ENCODE measurements at places on chromosomes 12 and 14.

- no peak for DNase-seq
Observed at GRCh38 chr12:100472325-100472724, 1.3 kb upstream of the NR1H4 start.

GRCh38 chr14:69395929-69396328 lies 2.2 kb downstream of the ERH start:
- no peak for DNase-seq

DNA sequence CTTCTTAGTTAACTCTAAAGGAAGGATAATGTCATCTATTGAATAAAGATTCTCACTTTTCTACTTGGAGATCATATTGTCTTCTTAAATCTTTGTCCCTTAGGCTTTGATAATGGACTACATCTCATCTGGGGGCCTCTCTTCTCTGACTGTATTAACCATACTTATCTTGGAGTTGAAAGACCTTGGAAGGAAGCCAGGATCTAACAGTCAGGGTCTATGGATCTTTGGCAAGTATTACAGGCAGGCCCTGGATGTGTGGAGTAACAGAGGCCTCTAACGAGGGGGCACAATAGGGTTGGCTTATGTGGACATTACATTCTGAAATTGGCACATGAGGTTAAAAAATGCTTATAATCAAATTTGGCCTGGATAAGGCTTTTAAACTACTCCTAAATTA lies 513.8 kb downstream of the NRXN3 start:
- no peak for DNase-seq

- DNase-seq: no peak
Observed at GRCh38 chr12:20525064-20525610, 156.8 kb downstream of the PDE3A start.

- no peak for DNase-seq
Observed at GRCh38 chr14:65403231-65403630, 9.3 kb upstream of the FUT8 start.

GRCh38 chr12:94111302-94111701 lies 37.1 kb upstream of the PLXNC1 start:
- no peak for DNase-seq

GRCh38 chr12:5375547-5376295 lies 56.2 kb upstream of the NTF3 start:
- no peak for DNase-seq

GRCh38 chr12:113049976-113050742 lies 6.4 kb upstream of the DTX1 start:
- no peak for DNase-seq

GRCh38 chr12:91053951-91054715 lies 3.7 kb downstream of the KERA start:
- no peak for DNase-seq

DNA sequence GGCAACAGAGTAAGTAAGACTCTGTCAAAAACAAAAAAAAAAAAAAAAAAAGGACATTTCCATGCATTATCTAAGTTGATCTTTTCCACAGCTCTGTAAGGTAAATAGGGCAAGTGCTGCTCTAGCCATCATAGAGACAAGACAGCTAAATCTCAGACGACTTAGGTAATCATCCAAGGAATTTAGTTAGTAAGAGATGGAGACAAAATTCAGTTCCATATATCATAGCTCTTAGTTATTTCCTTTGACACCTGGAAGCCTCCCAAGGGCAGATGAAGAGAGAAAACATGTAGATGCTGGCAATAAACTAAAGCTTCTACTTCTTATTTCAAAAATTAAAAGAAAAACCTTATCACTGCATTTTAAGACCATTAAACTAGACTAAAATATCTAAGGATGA lies 48.7 kb downstream of the ST8SIA1 start:
- no peak for DNase-seq

- no peak for DNase-seq
Observed at GRCh38 chr12:117076410-117077372, 22.5 kb downstream of the TESC start.

DNA sequence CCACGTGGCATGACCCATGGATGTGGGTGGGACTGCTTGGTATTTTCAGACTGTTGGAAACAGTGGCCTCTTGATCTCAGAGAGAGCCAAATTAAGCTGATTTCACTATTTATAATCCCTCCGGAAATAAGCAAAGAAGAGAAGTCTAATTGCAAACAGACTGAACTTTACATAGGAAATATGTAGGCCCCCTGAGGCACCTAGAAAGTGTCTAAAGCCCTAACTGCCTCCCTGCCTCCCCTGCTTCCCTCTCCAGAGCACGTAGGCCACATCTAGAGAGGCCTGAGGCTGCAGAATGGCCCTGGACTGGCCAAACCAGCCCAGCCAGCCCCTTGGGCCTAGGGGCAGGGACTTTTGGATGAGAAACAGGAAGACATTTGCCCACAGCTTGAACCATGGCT lies 123.8 kb downstream of the ZFP36L1 start:
- no peak for DNase-seq

- no peak for DNase-seq
Observed at GRCh38 chr14:66650491-66650911, 142.6 kb downstream of the GPHN start.

GRCh38 chr12:111578971-111579340 lies 20.2 kb downstream of the ATXN2 start:
- DNase-seq: no peak

DNA sequence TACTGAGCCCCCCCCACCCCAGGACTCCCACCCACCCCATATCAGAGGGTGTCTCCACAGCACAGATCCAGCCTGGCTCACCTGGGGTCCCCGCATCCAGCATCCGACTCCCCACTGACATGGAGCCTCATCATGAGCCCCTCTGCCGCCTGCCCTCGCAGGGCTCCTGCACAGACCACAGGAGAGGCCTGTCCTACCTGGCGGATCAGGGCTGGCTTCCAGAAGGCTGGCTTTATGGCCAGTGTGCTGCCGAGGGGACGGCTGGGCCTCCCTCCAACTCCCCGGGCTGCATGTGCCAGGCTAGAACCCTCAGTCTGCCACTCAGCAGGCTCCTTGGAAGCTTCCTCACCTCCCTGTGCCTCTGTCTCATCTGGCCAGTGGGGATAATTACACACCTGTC lies 119.0 kb downstream of the RFLNA start:
- no peak for DNase-seq

DNA sequence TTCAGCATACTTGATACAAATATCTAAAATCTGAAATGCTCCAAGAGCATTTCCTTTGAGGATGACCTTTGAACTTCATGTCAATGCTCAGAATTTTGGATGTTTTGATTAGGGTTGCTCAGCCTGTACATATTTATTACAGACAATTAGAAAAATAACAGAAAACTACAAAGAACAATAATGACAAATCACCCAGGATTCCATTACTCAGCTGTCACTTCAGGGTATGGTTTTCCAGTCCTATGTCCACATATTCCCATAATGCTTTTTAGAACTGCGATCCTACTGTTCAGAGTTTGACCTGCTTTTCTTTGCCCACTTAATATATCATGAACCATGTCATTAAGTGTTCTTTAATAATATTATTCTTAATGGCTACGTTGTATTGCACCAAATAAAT lies 11.4 kb downstream of the DLGAP5 start:
- no peak for DNase-seq

DNA sequence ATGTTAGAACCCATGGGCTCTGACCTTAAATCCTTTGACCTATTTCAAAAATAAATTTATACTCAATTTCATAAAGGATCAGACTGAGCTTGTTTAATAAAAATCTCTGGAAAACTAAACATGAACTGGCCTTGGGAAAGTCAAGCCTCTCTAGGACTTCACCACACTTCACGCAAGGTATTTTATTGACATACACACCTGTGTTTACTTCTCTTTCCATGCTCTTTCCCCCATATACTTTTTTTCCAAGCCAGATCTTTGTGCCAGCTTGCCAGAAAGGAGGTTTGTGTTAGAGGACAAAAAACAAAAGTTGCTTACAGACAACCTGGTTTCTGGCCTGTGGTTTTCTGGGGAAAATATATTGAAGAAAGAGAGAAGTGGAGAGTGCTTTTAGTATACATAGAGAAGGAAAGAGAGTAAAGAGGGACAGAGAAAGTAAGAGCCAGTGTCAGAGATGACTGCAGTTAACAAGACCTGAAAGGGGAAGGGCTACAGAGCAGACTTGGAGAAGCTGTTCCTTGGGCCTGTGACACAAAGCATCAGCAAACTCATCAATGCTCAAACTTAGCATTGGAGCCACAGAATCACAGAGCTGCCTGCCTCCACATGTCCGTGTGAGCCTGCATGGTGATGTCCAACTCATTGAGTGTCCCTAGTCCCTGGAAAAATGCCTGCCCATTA lies 77.3 kb upstream of the TMTC2 start:
- DNase-seq: no peak

GRCh38 chr14:60508707-60509437 lies at the start of gene SIX6:
Gene SIX6, plus strand, starts transcription at chr14:60509146. Its CDS starts 253 bp downstream, at chr14:60509399.
- no peak for DNase-seq

GRCh38 chr12:104960464-104960863 lies 2.4 kb upstream of the SLC41A2 start:
- DNase-seq: no peak

GRCh38 chr14:67722293-67722692 lies 20.6 kb downstream of the RDH12 start:
- DNase-seq: no peak

- no peak for DNase-seq
Observed at GRCh38 chr12:113658006-113658655, 186.5 kb upstream of the LHX5 start.

DNA sequence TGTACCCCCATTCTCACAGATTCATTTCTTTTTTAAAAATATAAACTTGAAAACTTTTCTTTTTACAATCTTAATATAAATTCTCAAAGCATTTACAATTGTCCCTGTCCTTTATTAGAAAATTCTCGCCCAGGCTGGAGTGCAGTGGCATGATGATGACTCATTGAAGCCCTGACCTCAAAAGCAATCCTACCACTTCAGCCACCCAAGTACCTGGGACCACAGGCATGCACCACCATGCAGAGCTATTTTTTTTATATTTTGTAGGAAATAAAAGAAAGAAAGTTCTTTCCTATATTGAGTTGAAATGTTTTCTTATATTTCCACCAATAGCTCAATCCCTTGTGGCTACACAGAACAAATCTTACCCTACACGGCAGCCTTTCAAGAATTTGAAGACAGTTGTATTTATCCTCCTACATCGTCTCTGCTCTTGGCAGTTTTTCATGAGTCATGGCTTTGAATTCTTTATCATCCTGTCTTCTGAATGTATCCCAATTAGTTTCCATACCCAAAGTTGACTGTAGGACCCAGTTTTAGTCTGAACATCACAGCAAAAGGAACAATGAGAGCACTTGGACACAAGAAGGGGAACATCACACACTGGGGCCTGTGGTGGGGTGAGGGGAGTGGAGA lies 52.4 kb downstream of the SYT1 start:
- DNase-seq: no peak

DNA sequence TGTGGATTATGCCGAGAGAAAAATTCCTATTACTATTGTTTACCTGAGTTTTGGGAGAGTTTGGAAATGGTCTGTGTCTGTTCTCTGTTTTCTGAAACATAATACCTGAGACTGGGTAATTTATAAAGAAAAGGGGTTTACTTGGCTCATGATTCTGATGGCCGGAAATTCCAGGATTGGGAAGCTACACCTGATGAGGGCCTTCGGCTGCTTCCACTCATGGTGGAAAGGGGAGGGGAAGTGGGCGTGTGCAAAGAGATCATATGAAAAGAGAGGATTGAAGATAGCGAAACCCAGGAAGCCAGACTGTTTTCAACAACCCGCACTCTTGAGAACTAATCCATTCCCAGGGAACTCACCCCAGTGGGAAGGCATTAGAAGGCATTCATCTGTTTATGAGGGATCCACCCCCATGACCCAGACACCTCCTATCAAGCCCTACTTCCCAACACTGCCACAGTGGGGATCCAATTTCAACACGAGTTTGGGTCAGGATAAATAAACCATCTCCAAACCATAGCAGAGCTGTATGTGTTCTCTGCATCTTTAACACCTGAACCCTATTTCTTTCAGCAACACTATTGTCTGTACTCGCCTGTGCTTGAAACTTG lies 51.1 kb downstream of the APAF1 start:
- DNase-seq: peak; percentile 25

DNA sequence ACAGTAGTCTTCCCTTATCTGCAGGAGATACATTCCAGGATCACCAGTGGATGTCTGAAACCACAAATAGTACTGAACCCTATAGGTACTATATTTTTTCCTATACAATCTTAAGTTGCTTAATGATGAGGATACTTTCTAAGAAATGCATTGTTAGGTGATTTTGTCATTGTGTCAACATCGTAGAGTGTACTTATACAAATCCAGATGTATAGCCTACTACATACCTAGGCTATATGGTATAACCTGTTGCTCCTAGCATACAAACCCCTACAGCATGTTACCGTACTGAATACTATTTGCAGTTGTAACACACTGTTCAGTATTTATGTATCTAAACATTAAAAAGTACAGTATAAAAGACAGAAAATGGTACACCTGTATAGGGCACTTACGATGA lies 165.9 kb downstream of the SLC35F4 start:
- no peak for DNase-seq

DNA sequence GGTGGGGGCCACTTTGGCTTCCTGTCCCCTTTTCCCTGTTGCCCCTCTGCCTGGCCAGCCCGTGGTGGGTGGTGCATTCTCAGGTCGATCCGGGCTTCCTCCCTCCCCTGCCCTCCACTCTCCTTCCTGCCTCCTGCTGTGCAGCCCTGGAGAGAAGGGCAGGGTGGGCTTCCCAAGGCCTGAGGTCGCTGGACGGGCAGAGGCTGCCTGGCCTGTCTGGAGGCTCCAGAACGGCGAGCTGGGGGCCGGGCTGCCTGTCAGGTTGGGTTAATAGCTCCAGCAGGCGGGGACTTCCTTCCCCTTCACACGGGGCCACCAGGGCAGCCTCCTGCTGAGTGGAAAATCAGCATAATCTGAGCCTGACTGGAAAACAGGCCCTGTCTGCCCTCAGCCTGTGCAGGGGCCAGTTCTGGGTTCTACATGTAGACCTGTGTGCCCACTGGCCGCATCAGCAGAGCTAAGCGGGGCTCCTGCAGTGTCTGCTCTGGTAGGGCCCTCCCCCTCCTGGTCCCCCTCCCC lies 11.3 kb downstream of the KIF26A start:
- peak; percentile 56 for DNase-seq

- DNase-seq: no peak
Observed at GRCh38 chr12:77772676-77773298, 57.9 kb upstream of the NAV3 start.

GRCh38 chr14:95480109-95480886 lies 36.2 kb downstream of the SYNE3 start:
- no peak for DNase-seq

DNA sequence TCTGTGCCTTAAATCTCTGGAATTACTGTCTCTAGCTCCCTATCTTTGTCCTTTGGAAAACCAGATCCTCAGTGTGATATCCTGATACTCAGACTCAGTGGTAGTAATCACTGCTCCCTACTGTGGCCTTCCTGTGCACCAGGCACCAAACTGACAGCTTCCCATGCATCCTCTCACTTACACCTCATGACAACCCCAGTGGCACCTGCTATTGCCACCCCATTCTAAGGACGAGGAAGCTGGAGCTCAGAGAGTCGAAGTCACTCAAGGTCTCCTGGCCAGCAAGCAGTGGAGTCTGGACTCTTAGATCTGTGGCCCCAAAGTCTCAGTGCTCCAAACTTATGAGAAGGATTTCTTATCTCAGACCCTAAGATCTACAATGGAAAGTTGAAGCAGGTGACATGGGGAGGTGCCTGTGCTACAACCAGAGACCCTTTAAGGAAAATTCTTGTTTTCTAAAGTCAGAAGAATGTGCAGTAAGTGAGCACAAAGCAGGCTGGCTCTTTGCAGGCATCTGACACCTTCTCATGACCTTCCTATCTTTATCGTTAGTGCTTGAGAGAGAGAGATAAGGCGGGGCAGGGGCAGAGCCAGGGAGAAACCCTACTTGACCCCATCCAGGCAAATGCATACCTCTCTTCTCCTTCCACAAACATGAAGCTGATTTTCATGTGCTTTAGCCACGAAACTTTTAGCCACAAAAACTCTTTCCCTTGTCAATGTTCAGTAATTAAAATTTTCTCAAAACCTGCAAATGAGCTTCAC lies 47.1 kb downstream of the CCDC60 start:
- no peak for DNase-seq

All from iPS DF 19.7 (cell line).